ENCODE measurements at places on chromosomes 6 and 20.

- no peak for DNase-seq
These were observed 25.1 kb upstream of the FAM8A1 start for GRCh38 chr6:17574866-17575560.

DNA sequence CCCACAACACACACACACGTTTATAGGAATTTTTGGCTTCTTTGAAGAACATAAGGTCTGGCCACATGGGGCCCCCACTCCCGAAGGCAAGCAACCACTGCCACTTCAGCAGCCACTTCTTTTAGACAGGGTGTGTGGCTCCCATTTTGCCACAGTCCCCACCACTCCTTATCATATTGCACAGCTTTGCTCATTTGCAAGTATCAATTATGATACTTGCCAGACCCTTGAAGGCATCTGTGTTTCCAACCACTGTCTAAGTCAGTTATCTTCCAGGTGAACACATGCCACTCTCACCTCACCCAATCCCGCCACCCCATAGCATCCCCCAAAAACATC lies 73.1 kb downstream of the NOL4L start:
- DNase-seq = no peak

DNA sequence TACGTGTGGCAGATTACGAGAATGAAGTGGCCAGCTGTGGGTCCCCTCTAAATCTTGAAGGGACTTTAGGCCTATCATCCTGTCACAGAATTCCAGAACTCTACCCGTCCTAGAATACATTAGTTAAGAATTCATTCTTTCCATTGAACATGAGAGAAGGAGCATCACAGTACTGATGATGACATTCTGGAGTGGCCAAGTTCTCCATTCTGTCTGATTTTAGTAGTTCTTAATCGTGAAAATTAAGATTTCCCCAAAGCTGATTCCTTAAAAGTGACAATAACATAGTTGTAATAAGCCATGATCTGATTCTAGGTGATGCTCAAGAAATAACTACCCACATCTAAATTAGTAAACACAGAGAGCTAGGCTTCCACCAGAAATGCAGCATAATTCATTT lies 35.0 kb upstream of the RIN2 start:
- no peak for DNase-seq

DNA sequence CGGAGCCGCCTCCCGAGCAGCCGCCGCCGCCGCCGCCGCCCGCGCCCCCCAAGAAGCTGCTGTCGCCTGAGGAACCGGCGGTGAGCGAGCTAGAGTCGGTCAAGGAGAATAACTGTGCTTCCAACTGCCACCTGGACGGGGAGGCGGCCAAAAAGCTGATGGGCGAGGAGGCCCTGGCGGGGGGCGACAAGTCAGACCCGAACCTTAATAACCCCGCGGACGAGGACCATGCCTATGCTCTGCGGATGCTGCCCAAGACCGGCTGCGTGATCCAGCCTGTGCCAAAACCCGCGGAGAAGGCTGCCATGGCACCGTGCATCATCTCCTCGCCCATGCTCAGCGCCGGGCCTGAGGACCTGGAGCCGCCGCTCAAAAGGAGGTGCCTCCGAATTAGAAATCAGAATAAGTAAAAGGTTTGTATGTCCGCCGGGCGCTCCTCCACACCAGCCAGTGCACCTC lies 145.2 kb downstream of the SOBP start:
- DNase-seq = no peak

DNA sequence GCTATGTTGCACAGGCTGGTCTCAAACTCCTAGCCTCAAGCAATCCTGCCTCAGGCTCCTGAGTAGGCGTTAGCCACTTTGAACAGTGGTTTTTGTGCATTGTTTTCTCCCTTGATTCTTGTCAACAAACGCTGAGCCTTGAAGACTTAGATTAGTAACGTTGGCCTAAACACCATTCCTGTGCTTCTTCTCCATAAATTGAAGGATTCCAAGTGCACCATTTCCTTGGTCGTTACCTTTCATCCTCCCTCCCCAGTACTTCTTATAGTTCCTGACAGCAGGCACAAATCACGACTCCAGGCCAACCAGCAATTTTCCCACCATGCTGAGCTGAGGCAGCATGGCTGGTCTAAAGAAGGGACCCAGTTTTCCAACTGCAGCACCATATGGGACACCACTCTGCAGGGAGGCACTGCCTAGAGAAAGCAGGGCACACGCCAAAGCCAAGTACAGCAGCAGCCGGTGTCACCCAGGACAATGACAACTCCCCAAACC lies 8.9 kb downstream of the RPS10 start:
- no peak for DNase-seq

DNA sequence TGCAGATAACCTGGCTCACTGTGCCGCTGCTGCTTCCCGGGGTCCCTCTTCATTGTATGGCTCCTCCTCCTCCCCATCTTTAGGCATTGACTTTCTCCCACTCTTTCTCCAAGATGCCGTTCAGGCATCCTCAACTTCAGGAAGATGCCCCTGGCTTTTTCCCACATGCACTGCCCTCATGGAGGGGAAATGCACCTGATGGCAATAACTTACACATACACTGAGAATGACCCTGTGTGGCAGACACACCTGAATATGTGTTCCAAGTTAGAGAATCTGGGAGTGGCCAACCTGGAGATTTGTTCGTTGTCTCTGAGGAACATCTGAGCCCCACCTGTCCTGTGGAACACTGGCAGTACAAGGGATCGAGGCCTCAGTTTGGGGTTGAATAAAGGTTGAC lies 273.9 kb upstream of the CHD6 start:
- no peak for DNase-seq
